ENCODE measurements at places on chromosomes 7 and 10.

GRCh38 chr7:55365205-55365674 lies at the start of gene LANCL2:
Gene LANCL2 (plus strand): TSS chr7:55365337. CDS start chr7:55366026, 689 bp downstream.
- DNase-seq: peak; percentile 76

DNA sequence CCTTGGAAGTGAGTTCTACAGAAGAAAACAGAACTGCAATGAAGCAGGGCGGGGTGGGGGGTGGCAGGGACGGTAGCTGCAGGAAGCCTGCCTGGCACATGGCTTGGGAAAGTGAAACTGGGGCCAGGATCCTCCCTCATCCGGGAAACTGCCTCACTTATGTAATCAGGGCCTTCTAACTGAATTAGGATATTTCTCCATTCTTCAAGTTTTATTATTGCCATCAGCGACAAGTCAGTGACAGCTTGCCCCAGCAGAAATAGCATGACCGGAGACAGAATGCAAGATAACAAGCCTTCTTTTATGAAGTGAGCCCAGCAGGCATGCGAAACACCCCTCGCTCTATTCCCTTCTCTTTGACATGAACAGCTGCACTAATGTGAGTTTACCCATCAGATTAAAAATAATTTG lies 77.5 kb upstream of the CACUL1 start:
- no peak for DNase-seq

DNA sequence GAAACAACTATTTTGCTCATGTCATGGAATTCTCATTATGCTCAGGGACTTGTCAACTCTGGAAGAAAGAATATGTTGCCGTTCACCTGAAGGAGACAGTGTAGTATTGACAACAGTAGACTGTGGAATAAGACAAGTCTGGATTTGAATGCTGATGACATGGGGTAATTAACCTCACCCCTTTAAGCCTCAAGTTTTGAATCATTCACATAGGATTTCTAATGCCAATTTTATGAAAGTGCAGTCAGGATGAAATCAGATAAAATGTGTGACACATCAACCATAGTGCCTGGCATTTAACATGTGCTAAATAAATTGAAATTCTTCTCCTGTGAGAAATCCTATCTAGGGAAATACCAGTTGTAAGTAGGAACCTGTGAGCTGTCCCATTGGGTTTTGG lies 305.8 kb downstream of the KIF20B start:
- no peak for DNase-seq

DNA sequence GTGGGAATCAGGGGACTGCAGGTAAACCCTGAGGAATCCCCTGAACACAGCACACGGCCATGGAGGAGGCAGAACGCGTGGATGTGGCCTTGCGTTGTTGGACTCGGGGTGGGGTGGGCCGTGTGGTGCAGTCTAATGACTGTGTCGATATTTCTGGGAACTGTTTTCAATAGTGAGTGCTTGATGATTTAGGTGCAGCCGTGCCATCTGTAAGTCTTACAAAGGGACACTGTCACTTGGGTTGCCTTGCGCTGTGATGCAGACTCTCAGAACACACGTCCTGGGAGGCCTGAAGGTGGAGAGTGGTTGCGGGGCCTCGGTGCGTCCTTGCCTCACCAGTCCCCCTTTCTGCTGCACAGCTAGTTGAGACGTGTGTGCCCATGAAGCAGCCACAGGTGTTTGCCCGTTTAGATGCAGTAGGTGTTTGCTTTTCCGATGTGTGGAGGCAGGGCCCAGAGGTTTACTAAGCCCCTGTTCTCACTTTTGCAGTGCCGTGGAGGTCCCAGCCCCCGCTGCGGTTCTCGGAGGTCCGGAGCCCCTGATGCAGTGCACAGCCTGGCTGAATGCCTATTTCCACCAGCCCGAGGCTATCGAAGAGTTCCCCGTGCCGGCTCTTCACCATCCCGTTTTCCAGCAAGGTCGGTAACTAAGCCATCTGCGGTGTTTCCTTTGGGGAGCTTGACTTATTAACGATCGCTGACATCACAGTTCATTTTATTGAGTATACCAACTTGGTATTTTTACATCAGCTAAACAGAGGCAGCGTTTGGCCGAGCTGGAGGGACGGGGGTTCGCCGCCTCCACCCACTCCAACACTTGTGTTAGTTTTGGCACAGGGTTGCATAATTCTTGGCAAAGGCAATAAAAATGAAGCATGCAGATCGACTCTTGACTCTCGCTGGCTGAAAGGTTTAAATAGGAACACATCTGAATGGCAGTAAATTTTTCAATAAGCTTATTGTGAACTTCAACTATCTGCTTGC lies 240.7 kb downstream of the MGMT start:
- DNase-seq: peak; percentile 9

- DNase-seq: no peak
Measured at GRCh38 chr7:63087575-63088190, 911.0 kb upstream of the ZNF722 start.

DNA sequence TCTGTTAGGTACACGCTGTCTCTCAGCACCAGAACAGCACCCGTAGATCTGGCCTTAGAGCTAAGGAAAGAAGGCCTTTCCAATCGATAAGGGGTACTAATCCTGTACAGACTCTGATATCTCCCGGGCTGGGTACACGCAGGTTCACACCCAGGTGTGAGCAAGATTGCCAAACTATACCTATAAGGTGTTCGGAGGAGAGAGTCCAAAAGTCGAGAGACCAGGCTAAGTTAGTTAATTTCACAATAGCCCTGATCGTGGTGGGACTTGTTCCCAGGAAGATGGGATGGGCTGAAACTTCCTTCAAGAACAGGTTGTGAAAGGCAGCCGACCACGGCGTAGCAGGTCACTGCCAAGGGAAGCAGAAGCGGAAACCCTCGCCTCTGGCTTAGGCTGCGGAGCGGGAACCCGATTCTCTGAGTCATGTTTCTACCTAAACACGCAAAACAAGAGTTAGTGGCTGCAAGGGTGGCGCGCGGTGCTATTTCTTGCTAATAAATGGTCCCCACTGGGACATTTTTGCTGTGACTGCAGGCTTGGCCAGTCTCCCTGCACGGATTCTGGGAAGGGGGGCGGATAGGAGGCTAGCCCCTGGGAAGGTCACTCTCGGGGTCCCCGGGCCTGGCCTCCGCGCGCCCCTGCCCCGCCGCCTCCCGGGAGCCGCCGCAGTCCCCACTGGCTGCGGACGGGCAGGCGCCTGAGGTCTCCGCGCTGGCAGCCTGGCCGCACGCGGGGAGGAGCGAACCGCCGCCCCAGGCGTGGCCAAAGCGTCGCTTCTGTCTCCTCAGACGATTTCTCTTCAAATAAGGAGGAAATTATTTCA lies 75.4 kb upstream of the PDSS1 start:
- DNase-seq: no peak

GRCh38 chr7:12930534-12930933 lies 243.1 kb downstream of the ARL4A start:
- DNase-seq: no peak

GRCh38 chr10:101708870-101709269 lies 13.9 kb upstream of the FBXW4 start:
- DNase-seq: no peak

DNA sequence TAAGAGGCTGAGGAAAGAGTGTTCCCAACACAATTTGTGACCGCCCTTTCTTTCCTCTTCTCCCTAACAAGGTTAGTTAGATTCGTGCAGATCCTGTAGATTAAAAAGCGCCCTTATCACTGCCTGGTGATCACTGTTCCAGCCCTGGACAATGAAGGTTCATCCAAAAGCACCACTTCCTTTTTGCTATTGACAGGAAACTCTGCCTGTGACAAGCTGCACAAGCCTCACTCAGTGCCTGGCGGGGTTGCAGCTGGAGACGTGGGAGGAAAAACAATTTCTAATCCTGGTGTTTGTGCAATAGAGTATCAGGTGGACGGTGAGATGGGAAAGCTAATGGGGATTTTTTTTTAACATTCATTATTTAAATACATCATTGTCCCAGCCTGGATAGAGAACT lies 105.9 kb upstream of the CAV2 start:
- DNase-seq: no peak

- no peak for DNase-seq
Measured at GRCh38 chr7:21364801-21365271, 63.0 kb upstream of the SP4 start.

DNA sequence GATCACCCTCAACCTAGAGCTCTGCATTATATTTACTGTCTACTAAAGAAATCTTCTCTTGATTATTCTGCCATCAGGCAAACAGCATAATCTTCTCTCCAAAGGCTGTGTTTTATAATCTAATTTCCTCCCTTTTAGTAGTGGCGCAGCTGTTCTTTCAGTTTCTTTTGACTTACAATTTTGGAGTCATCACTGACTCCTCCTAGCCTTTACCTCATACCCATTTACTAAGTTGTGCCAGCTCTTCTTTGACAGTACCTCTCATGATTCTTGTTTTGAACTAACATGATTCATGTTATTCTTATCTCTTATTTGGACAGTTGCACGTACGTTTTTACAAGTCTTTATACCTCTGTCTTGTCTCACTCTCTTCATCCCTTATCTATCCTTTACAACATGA lies 113.0 kb downstream of the FOXP2 start:
- no peak for DNase-seq

DNA sequence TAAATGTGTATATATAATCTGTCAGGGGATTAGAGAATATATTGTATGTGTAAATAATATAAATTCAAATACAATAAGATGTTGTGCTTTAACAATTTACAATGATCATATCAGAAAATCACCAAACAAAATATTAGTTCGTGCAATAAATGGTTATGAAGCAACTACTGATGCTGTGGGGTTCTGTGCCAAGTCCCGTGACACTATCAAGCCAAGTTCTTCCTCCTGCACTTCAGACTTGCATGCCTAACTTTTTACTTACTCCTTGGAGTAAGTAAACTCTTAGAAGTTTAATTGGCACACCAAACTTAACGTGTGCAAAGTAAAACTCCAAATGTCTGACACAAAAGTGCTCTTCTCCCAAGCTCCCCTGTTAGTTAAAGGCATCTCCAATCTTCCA lies 26.5 kb upstream of the TMEM254 start:
- no peak for DNase-seq

GRCh38 chr10:111233439-111233838 lies 156.6 kb downstream of the ADRA2A start:
- no peak for DNase-seq

DNA sequence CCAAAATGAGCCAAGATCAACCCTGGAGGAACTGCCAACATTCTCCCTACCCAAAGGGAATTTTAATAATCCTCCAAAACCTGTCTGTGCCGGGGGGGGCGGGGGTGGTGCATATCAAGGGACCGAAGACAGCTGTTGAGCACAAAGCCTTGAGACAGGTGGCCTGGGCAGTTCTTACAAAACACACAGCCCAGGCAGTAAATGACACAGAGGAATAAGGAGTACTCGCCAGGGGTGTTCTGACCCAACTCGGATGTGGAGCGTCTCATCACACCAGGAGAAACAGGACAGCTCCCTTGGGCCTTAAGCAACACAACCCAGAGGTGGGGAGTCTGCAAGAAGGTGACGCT lies 35.6 kb downstream of the PLAC9 start:
- no peak for DNase-seq

- no peak for DNase-seq
Measured at GRCh38 chr10:77649333-77650331, 12.0 kb upstream of the KCNMA1 start.

DNA sequence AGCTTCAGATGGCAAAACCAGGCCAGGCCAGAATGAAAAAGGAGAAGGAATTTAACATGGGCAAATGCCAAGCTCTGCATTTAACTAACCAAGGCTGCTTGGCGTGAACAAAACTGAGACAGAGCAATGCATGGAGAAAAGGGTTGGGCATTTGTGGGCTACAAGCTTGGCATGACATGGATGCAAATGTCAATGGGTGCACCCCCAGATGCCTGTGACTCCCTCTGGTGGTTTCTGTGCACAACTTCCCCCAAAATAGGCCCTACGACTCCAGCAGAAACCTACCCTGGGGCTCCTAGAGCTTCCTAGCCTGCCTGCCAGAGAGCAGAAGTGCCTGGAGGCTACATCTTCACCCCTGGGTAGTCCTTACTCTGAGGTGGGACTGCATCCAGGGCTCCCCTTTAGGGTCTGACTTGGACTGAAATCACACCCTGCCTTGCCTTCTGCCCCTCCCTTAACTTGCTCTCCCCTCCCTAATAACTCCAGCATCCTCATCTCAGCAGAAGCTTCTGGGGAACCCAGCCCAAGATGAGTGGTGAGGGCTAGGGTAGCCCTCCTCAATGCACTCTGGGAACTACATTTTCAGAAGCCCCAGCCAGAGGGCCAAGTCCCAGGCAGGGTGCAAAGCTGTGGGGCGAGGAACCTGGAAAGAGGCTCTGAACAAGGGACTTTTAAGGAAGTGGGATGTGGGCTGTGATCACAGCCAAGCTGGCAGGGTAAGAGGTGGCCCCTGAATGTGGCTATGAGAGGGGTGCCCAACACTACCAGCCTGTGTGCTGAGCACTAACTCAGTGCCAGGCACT lies 11.3 kb downstream of the GPRIN2 start:
- no peak for DNase-seq

GRCh38 chr7:91263384-91264045 lies 718 bp upstream of the FZD1 start:
- DNase-seq: peak; percentile 72

DNA sequence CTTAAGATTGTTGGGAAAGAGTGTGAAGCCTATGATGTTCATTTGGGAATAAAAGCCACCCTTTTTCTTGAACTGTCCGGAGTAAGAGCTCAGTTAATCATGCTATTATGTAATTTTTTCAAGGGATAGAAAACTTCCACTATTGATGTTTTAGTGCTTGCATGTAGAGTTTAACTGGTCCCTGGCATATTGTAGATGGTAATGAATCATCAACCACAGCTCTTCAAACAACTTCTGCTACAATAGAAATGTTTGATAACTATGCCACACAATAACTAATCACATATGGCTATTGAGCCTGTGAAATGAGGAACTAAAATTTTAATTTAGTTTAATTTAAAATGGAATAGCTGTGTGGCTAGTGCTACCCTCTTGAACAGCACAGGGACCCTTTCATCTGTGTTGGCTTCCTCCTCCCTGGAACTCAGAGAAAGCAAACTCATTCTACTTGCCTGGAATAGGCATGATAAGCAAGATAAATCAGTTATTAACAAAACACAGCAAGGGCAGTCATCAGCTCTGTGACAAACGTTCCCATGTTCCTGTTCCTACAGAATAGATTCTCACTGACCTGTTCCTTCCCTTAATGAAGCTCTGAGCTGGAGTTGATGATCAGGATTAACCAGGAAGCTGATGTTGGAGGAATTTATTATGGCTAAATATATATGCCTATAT lies 4.9 kb upstream of the SRI start:
- no peak for DNase-seq

DNA sequence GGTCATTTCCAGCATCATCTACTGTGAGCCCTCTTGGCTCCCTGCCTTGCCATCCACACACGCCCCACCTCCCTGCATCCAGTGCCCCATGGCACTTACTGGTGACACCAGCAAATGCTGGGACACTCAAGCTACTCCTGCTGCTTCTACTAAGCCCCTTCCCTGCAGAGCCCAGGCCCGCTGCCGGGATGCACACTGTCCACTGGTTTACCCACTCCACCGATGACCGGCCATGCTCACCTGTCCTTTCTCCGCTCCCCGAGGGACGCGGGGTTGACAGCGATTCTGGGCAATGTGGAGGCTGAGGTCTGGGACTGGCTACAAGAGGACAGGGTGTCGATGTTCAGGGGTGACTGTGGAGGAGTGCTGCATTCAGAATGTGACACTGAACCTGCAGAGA lies 110.2 kb downstream of the DLG5 start:
- no peak for DNase-seq

- DNase-seq: no peak
Measured at GRCh38 chr7:158499082-158499455, 88.6 kb downstream of the PTPRN2 start.

GRCh38 chr7:2411815-2412586 lies 8.6 kb downstream of the CHST12 start:
- no peak for DNase-seq

Data from NCI-H1092 (cell line).